Stimulated activated CD8-positive, alpha-beta memory T cell treated with anti-CD3 and anti-CD28 coated beads, Interleukin-4, amount 100 ng/mL, for 24 hours (primary cell): ENCODE measurements at places on chromosomes 1 and 21.

DNA sequence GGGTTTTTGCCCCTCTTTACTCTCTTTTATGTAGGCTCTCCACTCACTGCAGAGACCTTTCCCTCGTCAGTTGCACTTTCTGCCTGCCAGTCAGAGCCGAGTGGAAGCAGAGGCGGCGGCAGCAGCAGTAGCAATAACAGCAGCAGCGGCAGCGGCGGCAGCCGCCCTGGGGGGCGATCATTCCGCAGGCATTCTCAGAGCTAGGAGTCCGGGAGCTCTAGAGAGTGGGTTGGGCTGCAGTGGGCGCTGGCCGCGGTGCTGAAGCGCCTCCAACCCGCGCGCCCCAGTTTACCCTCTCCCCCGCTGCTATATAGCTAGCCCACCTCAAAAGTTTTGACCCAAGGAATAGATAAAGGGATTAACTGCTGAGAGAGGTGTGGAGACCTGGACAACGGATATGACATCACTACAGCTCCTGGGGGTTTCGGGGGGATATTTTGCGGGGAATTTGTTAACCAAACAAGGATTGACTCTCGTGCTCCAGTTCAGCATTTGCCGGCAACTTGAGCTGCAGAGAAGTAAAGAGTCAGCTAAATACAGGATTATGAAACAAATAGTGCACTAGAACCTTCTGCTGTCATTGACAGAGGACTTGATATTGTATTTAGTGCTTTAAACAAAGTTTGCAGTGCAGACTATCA, at the start of gene OLFM3:
Gene OLFM3, minus strand, starts transcription at position 102 of the 641 bp plus-strand sequence.
- DNase-seq = no peak

GRCh38 chr1:158121604-158122254, 59.0 kb upstream of the CD1D start:
- no peak for DNase-seq

- DNase-seq = no peak
Measured at GRCh38 chr1:184859381-184860105, 104.9 kb upstream of the EDEM3 start.

GRCh38 chr1:227773558-227773957, 38.3 kb downstream of the SNAP47 start:
- DNase-seq = no peak

DNA sequence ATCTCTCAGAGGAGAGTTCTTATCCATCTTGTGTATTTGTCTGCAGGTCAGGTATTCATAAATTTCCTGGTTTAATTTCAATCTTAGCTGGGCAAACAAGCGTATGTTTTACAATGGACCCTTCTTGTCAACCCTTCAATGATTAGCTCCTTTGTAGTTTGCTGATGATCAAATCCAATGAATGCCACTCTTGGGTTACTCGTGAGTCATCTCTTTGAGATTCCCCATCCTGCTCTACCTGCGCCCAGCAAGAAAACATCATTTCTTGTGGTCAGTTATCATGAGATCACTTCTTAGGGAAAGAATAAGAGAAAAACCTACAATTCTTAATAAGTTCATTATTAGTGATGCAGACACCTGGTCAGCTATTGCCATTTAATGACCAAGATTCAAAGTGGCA, 572.3 kb upstream of the PKN2 start:
- no peak for DNase-seq

DNA sequence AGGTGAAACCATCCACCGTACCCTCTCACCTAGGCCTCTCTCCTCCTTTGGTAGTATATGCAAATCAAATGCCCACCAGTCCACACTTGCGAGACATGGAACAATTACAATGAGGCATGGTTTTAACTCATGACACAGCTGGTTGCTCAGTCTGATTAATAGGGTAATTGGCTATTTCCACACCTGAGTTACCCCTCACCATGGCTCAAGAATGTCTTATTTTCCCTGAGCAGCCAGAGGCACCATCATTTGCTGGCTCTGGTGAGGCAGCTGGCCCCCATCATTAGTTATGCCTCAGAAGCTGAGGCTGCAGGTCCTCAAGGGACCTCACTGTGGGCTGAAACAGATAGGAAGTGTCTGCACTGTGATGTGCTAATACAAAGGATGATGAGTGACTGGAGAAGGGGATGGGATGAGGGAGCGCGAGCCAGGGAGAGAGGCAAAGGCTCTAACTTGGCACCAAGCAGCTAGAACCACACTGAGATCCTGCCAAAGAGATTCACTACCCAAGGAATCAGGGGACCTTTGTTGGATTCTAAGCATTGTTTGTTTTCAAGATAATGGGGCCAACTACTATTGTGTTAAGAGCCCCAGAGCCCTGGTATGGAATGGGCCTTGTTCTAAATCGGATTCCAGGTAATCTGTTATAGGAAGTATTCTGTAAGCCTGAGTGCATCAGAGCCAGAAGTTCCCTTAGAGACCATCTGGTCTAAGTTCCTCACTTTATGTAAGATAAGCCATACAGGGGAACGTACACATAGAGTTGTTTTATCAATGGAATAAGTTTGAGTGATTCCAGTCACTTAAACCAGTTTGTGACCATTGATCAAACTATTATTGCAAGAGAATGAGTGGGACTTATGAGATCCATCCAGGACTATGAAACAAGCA, 80.0 kb upstream of the CNTN2 start:
- no peak for DNase-seq

- DNase-seq = no peak
Measured at GRCh38 chr1:227912866-227913265, 34.9 kb downstream of the WNT9A start.

GRCh38 chr1:87131809-87132283, 196.8 kb upstream of the LMO4 start:
- DNase-seq = peak; percentile 62

GRCh38 chr1:177080564-177080963, 83.9 kb downstream of the ASTN1 start:
- no peak for DNase-seq

DNA sequence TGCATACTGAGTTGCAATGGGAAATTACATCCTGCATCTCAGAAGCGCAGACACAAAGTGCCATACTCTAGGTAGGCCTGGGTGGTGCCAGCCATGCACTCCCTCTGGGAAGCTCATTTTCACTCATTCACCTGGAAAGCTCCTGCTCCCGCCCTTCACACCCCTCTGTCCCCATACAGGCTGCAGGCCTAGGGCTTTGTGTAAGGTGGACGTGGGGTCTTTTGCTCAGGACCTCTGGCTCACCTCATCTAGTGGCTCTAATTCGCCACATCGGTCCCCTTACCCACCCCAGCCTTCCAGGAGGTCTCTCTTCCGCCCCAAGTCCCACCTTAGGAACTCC, 751 bp downstream of the MRPS15 start:
- no peak for DNase-seq

DNA sequence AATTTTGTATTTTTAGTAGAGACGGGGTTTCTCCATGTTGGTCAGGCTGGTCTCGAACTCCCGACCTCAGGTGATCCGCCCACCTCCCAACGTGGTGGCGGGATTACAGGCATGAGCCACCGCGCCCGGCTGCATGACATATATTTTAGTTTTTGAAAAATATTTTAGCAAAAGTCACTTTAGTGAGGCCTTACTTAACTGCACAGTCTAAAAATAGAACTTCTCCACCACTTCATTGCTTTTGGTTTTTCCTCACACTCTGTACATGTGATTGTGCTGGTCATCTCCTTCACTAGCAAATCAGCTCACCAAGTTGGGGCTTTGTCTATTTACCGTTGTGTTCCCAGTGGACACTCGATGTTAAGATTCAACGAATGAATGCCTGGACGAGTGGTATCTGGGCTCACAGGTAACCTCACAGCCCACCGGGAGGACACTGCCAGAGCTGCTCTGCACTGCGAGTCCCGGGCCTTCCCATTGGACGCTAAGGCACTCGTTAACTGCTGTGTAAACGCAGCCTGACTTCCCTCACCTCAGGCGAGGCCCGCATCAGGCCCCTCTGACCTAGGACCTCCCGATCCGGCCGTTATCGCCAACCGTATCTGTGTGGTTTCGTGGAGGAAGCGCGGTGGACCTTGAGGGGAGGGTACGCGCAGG, 14.0 kb upstream of the ZNF692 start:
- peak; percentile 38 for DNase-seq

GRCh38 chr1:91603409-91603808, 102.8 kb downstream of the CDC7 start:
- DNase-seq = peak; percentile 7

DNA sequence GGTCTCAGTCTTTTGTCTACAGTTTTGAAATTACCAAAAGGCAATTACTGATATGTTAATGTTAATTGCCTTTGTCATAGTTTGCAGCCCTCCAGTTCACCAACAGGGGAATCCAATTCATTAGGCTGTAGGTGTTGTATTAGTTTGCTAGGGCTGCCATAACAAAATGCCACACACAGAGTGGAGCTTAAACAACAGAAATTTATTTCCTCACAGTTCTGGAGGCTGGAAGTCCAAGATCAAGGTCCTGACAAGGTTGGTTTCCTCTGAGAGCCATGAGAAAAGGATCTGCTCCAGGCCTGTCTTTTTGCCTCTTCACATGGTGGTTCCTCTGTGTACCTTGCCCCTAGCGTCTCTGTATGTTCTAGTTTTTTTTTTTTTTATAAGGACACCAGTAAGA, 1.3 kb downstream of the RTCA start:
- no peak for DNase-seq

GRCh38 chr1:18949686-18950400, 6.6 kb downstream of the IFFO2 start:
- DNase-seq = no peak

DNA sequence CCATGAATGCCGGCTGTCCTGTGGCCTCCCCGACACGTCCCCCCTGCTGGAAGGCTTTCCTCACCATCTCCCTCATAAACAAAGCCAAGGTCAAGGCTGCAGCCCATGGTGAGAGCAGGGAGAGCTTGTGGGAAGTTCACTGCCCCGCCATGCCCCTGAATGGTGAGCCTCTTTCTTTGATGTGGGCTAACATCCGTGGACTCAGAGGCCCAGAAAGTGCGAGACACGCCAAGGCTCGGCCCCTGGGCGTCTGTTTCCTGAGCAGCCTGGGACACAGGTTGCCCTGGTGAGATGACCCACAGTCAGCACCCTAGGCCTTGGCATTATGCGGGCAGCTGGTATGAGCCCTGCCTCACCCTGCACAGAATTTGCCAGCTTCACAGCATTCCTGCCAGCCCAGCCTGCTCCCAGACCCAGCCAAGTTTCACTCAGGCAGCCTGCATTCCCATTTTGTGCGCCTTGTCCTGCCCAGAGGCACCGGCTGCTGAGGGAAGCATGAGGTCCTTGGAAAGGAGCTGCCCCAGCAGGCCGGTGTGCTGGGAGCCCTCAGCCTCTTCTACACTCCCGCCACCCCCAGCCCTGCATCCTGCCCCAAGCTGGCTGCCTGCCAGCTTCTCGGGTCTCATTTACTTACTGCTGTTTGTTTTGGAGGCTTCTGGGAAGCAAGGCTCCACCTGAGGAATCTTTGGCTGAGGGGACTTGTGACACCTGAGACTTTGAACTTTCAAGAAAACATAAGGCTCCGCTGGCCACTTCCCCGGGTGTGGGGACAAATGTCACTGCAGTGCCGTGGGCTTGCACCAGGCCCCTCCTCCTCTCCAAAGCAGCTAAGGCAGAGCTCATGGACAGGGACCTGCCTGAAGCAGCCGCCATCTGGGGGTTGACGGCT, 31.9 kb downstream of the NEK2 start:
- no peak for DNase-seq

GRCh38 chr1:95431235-95431634, 197.2 kb downstream of the RWDD3 start:
- DNase-seq = no peak

GRCh38 chr1:86296305-86297205, 99.6 kb downstream of the ODF2L start:
- DNase-seq = no peak

DNA sequence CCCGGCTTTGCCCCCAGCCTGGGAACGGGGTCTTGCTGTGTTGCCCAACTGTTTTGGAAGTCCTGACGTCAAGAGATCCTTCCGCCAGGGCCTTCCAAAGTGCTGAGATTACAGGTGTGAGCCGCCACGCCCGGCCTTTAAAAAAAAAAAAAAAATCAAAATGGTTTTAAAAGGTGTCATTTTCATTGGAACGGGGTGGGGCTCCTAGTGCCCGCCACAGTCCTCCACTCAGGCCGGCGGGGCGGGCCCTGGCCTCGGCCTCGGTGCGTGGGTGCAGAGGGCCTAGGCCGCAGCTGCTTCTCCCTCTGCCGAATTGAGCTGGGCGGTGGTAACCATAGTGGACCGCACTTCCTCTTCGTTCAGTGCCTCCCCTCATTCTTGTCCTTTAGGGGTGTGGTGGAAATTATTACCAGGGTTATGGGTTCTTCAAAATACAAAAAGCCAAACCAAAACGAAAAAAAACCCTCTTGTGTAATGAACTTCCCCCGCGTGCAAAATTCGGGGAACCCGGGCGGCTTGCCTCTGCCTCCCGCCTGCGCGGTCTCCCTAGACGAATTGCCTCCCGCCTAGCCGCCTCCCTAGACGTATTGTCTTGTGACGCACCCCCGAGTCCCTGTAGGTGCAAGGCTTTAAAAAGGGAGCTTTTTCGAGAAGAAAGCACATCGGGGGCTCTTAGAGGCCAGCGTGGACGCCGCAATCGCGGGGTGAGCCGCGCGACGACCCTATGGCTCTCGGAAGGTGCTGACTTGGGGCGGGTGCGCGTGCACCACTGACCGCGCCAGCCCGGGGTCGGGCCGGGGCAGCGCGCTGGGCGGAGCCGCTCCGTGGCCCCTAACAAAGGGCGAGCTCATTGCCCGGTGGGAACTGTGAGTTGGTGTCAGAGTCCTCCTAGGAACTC, 10.5 kb upstream of the SPEN start:
- peak; percentile 66 for DNase-seq

- DNase-seq = peak; percentile 48
Measured at GRCh38 chr1:160550572-160551034, 27.5 kb upstream of the SLAMF6 start.

DNA sequence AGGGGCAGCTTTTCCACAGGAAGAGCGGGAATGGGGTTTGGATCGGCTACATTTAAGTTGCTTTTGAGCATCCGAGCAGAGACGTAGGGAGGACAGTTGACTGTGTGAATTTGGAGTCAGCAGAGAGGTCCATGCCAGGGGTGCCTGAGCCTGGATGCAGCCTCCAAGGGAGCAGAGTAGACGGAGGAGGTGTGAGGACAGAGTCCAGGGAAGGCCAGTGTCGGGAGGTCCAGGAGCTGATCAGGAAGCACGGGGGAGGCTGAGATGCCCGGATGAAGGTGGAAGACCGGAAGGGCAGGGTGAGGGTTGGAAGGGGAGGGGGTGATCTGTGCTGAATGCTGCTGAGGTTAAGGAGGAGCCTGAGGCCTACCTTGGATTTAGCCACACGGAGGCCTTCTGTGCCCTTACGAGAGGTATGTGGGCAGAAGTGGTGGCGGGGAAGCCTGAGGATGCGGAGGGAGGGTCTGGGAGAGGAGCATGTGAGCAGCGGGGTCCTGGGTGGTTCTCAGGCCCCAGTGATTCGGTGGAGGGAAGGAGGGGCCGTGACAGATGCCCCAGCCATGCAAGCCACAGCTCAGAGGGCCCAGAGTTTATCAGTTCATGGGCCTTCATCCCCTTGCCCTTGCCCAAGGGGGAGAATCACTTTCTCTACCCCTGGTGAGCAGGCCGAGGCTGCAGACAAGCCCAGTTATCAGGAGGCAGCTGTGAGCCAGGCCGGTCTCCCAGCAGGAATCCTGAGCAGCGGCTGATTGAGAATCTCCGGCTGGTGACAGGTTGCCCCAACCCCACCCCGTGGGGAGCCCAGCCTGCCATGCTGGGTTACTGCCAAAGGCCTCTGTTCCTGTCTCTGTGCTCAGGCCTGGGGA, 54.0 kb upstream of the ACTL8 start:
- no peak for DNase-seq
